AG04450 (cell line): ENCODE measurements at places on chromosomes 2 and 18.

DNA sequence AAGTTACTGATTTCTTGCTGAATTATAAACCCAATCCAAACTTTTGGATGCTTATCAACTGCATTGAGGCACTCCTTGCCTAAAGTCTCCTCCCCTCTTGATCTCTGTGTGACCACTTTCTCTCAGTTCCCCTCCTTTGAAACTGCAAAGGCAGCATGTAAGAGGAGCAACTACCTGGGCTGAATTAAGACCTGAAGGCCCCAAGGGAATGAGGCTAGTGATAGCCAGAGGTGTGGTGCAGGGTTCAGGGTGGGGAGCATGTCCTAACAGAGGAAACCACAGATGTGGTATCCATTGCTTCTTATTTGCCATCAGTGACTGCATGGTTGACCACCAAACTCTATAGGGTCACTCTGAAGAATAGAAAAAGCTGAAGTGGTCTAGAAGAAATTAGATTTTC is 557.9 kb downstream of the TNS1 start:
- no peak for DNase-seq

- DNase-seq, result no peak
These were observed 48.6 kb upstream of the RAPH1 start for GRCh38 chr2:203583701-203584100.

- DNase-seq, result no peak
These were observed 178.4 kb downstream of the RNF152 start for GRCh38 chr18:61714421-61714820.

GRCh38 chr2:43020990-43021669 is 205.3 kb downstream of the ZFP36L2 start:
- no peak for DNase-seq

DNA sequence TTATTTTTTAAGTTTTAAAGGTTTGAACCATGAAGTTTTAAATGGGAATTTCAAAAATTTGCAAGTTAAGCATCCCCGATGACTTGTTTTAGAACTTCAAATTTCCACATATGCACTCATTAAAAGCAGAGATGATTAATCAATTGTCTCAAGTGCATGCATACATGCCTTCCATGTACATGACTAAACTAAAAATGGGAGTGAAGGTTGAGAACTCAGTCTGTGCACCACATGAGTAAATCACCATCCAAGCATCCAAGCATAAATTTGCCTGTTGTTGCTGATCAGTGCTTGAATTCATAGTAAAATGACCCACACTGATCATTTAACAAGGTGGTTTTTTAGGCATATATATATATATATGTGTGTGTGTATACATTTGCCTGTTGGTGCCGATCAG is 249.8 kb downstream of the ARHGAP15 start:
- no peak for DNase-seq

GRCh38 chr18:58391932-58392323 is 237.0 kb downstream of the ALPK2 start:
- DNase-seq, result no peak

- no peak for DNase-seq
These were observed 35.8 kb downstream of the METTL4 start for GRCh38 chr18:2535419-2535910.

- DNase-seq, result no peak
These were observed 18.9 kb upstream of the ASAP2 start for GRCh38 chr2:9187620-9188214.

GRCh38 chr2:178909507-178909906 is 102.3 kb upstream of the TTN start:
- no peak for DNase-seq

DNA sequence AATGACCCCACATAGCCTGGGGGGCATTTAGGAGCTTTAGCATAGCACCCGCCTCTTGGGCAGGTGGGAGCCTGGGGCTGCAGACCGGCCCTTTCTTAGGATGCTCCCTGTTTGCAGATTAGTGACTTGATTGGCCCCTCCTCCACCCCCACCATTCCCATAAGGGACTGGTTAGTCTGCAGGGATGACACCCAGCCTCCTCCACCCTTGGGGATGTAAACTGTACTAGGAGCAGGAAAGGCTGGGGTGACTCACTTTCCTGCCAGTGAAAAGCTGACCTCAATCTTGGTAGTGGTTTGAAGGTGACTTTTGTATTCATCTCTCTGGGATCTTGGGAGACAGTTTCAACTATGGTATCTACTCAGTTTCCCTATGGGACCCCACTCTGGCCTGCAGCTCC is 24.2 kb downstream of the CTIF start:
- DNase-seq, result peak; percentile 54

DNA sequence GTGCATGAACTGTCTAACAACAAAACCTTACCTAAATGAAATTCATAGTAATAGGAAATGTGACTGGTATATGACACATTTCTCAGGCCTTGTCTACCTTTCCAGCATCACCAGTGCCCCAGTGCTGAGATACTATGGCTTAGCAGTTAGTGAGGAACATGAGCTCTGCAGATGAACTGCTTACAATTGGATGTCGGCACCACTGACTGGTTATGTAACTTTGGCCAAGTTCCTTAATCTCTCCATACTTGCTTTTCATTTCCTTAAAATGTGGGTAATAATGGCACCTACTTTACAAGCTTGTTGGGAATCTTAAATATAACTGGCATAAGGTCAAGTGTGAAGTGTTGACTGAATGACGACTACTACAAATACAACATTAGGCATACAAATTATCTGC is 136.3 kb downstream of the OLA1 start:
- no peak for DNase-seq

GRCh38 chr2:7077660-7078267 is 160.6 kb downstream of the RNF144A start:
- no peak for DNase-seq

- no peak for DNase-seq
These were observed 58.0 kb upstream of the EML6 start for GRCh38 chr2:54665436-54665856.

- no peak for DNase-seq
These were observed 10.9 kb downstream of the INPP4A start for GRCh38 chr2:98455494-98455976.

GRCh38 chr2:71629273-71629672 is 175.9 kb downstream of the DYSF start:
- no peak for DNase-seq

DNA sequence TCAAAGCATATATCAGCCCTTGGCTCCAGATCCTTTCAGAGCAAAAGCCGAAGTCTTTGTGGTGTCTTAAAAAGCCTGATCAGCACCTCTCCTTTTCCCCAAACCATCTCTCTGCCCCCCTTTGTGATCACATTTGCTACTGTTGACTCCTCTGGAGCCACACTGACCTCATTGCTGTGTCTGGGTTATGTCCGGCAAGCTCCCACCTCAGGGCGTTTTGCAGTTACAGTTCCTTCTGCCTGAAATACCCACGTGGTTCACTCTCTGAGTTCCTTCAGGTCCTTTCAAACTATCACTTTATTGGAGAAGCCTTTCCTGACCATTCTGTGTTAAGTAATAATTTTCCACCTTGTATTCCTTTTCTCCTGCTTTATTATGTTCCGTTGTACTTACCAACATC is 11.8 kb downstream of the C2orf69 start:
- no peak for DNase-seq

DNA sequence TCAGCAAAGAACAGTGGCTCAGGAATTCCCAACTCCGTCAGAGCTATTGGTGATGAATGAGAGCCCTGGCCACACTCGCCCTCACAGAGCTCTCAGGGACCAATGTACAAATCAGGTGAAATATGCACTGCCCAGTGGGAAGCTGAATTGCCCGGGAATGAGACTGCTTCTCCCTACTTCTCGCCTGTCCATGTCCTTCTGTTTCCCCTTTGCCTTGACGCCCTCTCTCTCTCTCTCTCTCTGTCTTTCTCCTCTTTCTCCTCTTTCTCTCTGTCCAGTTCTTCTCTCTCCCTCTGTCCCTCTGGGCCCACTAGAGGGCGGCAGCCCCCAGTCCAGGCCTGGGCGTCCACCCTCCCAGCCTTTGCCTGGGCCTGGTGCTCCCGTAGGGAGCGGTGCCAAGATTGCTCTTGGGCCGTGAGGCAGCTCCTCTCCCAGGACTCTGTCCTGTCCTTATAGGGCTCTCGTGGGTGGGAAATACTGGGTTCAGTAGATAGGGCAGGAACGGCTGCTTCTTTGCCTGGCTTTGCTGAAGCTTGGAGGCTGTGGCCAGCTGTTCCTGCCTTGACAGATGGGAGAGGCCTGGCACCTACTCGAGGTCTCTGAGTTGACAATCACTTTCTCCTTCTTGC is 28.4 kb upstream of the PUM2 start:
- peak; percentile 72 for DNase-seq

GRCh38 chr2:217218269-217219163 is 358.7 kb upstream of the TNP1 start:
- DNase-seq, result no peak

DNA sequence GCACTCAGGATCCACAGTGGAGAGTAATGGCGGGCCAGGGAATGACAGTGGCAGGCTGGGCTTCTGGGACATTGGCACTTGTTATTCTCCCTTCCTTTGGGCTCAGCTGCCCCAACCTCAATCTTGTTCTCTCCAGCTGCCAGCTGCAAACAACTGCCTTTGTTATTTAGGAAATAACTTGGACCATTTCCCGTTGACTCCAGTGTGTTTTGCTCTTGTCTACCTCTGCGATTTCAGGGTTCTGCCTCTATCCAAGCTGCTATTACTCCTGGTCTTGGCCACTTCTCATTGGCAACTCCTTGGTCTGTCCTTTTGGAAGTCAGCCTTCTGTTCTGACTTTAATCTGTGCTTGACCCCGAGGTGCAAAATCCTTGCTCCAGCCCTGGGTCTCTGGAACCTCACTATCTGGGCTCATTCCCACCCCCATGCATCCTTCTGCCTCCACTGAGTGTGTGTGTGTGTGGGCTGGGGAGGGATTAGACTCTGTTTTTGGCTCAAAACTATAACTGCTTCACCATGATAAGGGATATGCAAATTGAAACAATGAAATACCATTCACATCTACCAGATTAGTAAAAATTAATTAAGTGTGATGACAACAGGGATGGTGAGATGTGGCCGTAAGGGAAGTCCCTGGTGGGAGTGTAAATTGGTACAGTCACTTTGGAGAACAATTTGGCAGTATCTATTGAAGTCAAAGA is 134.1 kb upstream of the CXCR4 start:
- DNase-seq, result no peak

DNA sequence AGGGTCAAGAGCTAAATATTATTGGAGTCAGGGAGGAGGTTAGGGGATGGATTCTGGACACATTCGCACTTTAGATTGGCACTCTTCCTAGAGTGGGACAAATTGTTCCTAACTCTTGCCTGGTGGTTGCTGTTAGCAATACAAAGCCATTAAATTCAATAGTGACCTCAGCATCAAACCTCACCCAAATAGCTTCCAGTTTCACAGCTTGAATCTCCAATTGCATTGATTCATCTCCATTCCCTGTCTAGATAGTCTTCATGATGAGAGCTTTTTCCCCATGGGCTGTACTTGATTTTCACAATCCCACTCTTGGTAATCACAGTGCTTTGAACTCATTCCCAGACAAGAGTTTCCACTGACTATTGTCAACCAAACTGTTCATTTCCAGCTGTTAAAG is 585.9 kb upstream of the SYT4 start:
- no peak for DNase-seq

GRCh38 chr18:5142859-5143258 is 54.2 kb downstream of the AKAIN1 start:
- DNase-seq, result no peak

DNA sequence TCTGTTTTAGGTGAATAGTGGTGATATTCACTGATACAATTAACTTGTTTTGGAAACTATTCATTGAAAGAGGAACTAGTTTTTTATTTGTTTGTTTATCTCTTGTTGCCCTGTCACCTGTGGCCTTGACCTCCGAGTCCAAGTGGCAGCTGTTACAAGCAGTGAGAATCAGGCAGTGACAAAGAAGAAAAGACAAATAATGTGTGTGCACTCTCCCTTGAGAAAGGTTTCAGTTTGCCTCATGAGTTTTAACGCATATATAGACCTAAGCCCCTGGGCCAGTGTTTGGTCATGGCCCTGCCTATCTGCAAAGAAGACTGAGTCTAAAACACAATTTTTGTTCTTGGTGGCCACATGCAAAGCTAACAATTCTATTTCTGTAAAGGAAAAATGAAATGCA is 15.3 kb downstream of the KYNU start:
- no peak for DNase-seq

GRCh38 chr18:50559752-50560680 is at the start of gene MAPK4:
MAPK4 (plus strand) TSS chr18:50560087; CDS start chr18:50663959, 103,872 bp downstream.
- DNase-seq, result no peak

- no peak for DNase-seq
These were observed 202.8 kb upstream of the COPS8 start for GRCh38 chr2:236882930-236883329.

DNA sequence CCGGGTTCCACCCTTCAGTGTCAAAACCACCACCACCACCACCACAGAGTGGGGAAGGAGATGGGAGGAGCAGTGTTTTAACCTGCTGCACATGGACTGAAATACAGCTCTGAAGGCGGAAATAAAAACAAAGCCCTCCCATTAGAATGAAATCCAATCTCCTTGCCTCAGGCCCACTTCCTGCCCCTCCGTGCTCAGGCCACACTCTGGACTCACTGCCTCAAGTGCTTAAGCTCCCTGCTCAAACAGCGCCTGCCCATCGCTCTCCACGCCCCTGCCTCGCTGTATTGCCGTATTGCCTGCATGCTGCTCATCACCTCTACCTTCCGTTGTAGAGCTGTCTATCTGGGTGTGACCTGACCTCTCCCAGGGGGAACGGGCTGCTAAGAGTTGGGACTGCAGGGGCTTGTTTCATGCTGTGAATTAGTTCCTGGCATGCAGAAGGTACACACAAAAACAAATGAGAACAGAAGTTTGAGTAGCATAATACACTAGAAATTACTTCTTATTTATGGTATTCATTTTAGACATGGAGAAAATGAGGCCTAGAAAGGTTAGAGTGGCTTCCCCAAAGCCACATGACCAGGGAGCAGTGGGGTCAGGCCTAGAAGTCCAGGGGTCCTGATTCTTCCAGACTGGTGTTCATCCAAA is 31.6 kb upstream of the NEB start:
- DNase-seq, result no peak

DNA sequence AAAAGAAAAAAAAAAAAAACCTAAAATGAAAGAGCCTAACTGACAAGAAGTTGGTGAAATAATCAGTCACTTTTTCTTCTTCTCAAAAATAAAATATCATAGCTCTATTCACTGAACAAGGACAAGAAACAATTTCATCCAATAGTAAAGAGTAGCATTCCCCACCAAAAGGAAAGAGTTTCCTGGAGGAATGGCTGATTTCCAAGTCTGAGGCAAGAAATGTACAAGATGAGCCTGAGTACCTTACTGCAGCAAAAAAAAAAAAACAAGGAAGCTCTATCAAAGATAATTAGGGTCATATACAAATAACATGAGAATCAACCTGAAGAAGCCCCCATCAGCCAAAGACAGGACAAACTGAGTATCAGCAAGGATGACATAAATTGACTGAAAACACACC is 11.5 kb downstream of the ROCK1 start:
- DNase-seq, result no peak
